Thoracic aorta (tissue), 2 donors: ENCODE measurements at places on chromosomes 4 and X.

DNA sequence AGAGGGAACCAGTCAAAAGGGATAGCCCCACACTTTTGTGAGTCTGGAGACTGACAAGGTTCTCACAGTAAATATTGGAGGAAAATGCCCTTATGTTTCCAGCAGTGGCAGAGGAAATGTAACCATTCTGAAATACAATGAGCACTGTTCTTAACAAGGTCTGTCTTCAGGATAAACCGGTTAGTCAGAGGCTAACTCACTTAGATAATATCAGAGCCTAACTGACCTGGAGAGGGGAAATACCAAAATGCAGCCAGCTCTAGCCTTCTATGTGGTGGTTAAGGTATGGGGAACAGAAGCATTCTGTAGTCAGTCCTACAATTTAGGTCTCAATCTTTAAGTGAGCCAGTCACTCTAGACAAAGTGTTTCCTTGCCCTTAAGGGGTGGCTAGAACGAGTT, 70.8 kb downstream of the TBCK start:
- no peak for DNase-seq

- DNase-seq = no peak
Observed at GRCh38 chr4:3062471-3062870, 11.9 kb downstream of the HTT-AS start.

DNA sequence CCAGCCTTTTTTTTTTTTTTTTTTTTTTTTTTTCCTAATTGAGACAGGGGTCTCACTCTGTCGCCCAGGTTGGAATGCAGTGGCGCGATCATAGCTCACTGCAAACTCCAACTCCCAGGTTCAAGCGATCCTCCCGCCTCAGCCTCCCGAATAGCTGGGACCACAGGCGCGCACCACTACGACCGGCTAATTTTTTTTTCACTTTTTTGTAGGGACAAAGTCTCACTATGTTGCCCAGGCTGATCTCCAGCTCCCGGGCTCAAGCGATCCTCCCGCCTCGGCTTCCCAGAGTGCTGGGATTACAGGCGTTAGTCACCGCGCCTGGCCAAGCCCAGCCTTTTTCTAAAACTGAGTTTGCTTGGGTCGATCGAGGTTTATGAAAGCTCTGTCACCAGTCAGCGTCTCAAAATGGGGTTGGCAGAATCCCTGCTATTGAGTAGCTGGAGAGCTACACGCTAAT, 1.3 kb upstream of the OTUD5 start:
- DNase-seq = peak; percentile 19

GRCh38 chrX:110402850-110403221, 44.2 kb downstream of the RTL9 start:
- DNase-seq = no peak

DNA sequence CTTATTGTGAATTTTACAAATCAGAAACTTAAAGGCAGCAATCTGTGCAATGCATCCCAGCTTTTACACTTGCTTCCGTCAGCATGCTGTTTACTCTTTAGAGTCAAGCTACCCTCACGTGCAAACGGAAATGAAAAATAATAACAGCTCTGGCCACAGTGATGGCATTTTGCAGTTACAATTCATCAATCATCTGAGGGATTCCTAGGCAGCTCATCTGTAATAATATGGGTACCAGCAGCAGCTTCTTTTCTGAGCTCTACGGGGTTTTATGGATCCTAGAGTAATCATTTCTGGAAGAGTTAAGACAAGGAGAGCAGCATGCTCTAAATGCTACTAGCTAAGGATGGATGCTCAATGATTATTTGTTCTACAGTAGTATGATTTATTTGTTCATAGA, 313.6 kb downstream of the AFF2 start:
- no peak for DNase-seq

DNA sequence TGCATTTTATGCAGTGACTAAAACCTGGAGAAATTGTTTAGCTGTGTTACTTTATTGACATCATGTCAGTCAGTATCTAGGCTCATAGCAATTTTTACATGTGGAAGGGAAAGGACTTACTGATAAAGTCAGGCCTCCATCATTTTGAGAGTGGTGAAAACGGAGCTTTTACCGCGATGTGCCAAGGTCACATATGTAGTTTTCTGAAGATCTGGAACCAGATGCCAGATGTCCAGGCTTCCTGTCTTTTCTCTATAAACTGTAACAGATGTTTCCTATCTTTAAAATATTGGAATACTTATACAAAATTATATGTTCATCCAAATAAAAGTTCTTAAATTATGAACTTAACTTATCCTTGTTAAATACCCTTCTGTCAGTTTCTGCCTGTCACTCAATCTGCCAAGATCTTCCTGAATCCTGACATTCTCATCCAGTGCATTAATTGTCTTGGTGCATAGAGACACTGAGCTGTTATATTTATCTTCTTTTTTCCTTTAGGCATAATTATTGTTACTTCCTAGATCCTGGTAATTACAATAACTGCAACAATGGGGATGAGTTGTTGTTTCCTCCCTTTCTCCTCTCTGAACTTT, 1646.2 kb upstream of the TENM3 start:
- no peak for DNase-seq

GRCh38 chr4:25061602-25062001, 30.9 kb upstream of the LGI2 start:
- no peak for DNase-seq

DNA sequence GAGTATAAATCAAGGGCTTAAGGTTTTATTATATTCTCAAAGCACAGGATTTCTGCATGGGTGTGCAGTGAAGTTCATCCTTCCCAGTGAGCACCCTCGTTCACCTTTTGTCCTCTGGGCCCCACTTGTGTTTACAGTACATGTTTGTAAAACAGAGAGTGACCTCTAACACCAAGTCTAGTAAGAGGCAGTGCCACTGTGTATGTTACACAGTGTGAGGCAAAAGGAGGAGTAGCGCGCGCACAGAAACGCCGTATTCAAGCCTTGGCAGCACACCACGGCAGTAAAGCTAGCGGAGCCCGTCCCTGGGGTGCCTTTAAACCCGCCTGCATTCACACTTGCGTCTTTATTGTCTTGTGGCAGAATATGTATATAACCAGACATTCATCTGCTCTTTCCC, 51.9 kb downstream of the CCNI start:
- DNase-seq = no peak
